ENCODE measurements at places on chromosomes 11 and 22.

GRCh38 chr11:32931606-32932005 lies 39.0 kb downstream of the QSER1 start:
- no peak for DNase-seq

GRCh38 chr11:23480736-23481135 lies 620.5 kb upstream of the CCDC179 start:
- DNase-seq: no peak

DNA sequence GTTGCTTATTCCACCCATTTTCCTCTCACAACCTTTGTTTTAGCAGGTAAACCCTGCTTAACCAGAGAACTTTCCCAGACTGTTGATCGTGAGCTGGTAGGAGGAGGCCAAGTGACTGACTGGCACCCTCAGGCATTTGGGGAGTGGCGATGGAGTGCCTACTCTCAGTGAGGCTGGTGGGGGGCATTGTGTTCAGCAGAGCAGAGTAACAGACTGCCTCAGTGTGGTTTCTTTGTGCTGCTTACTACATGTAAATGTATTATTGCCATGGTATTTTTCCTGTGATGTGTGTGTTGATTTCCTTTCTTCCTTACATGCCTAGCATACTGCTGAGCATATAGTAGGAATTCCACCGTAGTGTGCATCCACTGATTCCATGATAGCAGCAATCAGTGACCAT lies 2.6 kb downstream of the MARK2 start:
- no peak for DNase-seq

DNA sequence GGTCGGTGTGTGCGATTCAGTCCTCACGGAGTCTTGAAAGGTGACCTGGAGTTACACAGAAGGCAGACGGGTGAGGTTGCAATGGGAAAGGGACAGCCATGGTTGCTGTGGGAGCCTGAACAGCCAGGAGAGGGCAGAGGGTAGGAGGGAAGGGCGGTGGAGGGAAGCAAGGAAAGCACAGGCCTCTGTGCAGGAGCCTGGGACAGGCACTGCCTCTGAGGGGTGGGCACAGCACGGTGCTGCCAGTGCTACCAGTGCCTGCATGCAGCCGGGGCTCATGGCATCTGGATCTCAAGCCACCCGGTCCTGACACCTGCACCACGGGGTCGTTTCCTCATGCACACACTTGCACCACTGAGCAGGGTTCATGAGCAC lies 401.0 kb downstream of the TBC1D22A start:
- peak; percentile 41 for DNase-seq

DNA sequence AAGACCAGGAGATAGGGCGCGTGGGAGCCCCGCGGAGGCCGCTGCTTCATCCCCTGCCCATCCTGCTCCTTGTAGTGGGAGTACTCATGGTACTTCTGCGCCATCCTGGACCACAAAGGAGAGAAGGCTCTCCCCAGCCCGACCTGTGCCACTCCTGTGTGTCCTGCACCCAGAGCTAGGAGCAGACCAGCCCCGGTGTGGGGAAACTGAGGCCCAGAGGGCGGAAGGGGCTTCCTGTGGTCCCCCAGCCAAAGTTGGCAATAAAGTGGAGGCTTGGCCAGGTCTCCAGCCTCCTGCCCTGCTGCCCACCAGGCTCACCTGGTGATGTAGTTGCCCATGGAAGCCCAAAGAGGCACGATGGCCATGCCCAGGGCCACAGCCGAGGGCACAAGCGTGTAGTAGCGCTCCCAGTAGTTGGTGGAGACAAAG lies 4.7 kb downstream of the UNC93B1 start:
- DNase-seq: peak; percentile 70

- DNase-seq: no peak
Measured at GRCh38 chr22:20244691-20245576, 23.2 kb downstream of the RTN4R start.

All from coronary artery (tissue), 2 donors.